PC-3 (cell line): ENCODE measurements at places on chromosomes 3 and 15. TPM values are rescaled to one million over a fixed set of nuclear protein-coding genes. Genes with fewer than 3 reads are reported as not detected.

- H3K4me3 ChIP-seq, result no peak overlapping the region
- no peak overlapping the region for H3K27ac ChIP-seq
- no peak for DNase-seq
- no peaks in the 10 kb centered on the region for H3K36me3 ChIP-seq
Measured at GRCh38 chr15:77641999-77642398, 9.3 kb upstream of the LINGO1 start.

Gene SLC35G2
- total RNA-seq, result 1.8 and 3.7 TPM in 2 replicates

Gene FAM43A
- total RNA-seq, result 59.8 and 73.8 TPM in 2 replicates

- no peaks in the 10 kb centered on the region for H3K27me3 ChIP-seq
- H3K4me1 ChIP-seq, result peaks cover 48% of the 10 kb centered on the region
- H3K36me3 ChIP-seq, result peaks cover 39% of the 10 kb centered on the region
- no peak overlapping the region for H3K4me3 ChIP-seq
- H3K27ac ChIP-seq, result no peak overlapping the region
Measured at GRCh38 chr3:23960649-23961048, 15.6 kb downstream of the NR1D2 start.

Gene SUCNR1
- total RNA-seq, result not detected in 2 replicates
